ENCODE measurements at places on chromosomes 16 and 17.

GRCh38 chr16:11511801-11512200 is 74.9 kb downstream of the LITAF start:
- DNase-seq, result no peak

DNA sequence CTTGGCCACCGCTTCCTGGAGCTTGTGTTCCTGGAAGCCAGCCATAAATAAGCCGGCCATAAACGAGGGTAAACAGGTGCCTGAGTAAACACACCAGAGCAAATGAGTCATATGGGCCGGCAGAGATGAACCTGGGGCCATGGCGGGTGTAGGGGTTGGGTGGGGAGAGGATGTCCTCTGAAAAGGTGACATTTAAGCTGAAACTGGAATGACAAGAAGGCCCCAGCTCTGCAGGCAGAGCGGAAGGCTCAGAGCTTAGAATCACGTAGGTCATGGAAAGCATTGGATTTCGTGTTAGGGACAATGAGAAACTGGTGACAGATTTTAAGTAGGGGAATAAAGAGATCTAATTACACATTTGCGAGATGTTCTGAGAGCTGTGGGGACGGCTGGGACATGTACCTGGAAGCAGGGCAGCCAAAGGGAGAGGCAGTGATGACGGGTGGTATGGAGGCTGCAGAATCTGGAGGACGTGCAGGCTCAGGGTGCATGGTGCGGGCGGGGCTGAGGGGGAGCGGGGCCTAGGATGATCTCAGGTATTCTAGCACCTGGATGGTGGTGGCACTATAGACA is 8.1 kb upstream of the DNASE1 start:
- DNase-seq, result no peak

DNA sequence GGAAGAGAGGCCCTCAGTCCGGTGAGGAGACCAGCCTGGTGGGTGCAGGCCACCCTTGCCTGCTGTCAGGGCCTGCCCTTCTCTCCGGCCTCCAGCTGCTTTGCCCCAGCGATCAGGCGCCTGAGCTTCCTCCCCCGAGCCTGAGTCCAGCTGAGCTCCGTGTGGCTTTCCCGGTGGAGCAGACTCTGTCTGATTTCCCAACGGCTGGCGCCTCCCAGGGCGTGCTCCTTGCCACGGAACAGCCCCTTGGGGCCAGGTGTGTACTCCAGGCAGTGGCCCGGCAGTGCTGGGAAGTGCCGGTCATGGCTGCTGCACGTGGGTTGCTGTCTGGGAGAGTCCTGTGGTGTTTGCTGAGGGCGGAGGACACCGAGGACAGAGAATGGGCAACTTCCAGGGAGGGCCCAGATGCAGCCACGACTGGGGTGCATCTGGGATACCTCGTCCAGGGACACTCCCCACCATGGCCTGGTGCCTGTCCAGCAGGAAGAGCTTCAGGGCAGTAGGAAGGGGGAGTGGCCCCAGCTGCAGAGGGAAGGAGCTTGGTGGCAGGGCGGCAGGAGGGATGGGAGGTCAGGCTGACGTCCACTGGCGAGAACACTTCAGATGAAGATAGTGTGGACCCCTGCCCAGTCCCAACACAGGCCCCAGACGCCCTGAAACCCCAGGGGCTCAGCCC is 22.5 kb downstream of the METRNL start:
- DNase-seq, result no peak

- DNase-seq, result no peak
Observed at GRCh38 chr16:86519007-86519648, 8.8 kb downstream of the FOXF1 start.

GRCh38 chr17:66115246-66115645 is 76.7 kb downstream of the CEP112 start:
- DNase-seq, result no peak

- no peak for DNase-seq
Observed at GRCh38 chr17:8436844-8437171, 1.1 kb downstream of the NDEL1 start.

DNA sequence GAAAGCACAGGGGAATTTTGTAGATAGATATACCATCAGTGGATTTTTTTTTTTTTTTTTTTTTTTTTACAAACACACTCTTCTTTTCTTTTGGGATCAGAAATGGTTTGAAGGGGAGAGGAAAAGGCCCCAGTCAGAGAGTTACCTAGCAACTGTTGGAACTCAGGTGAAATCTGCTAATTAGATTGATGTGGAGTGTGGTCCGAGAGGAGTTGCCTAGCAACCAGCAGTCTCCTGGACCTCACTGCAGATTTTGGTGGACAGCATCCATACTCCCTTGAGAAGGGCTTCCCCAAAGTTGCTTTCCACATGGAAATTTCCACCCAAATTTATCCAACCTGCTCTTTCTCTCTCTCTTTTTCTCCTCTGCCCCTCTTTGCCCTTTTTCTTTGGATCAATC is 165.4 kb downstream of the UTP18 start:
- no peak for DNase-seq

DNA sequence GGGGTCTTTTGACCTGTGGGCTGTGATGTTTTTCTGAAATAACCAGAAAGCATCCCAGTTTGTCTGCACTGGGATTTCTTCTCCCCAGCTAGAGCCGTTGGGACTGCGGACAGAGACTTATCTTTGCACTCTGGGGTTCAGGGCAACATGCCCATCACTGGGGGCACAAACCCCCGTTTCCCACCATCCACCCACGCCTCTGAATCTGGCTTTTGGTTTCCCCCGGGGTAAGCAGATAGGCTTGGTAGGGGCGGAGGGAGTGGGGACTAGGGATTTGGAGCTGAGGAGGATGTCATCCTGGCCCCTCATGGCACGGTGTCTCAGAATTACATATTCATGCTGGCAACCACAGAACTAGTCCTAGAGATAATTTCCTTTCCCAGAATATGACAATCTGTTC is 68.6 kb downstream of the CCDC182 start:
- no peak for DNase-seq

DNA sequence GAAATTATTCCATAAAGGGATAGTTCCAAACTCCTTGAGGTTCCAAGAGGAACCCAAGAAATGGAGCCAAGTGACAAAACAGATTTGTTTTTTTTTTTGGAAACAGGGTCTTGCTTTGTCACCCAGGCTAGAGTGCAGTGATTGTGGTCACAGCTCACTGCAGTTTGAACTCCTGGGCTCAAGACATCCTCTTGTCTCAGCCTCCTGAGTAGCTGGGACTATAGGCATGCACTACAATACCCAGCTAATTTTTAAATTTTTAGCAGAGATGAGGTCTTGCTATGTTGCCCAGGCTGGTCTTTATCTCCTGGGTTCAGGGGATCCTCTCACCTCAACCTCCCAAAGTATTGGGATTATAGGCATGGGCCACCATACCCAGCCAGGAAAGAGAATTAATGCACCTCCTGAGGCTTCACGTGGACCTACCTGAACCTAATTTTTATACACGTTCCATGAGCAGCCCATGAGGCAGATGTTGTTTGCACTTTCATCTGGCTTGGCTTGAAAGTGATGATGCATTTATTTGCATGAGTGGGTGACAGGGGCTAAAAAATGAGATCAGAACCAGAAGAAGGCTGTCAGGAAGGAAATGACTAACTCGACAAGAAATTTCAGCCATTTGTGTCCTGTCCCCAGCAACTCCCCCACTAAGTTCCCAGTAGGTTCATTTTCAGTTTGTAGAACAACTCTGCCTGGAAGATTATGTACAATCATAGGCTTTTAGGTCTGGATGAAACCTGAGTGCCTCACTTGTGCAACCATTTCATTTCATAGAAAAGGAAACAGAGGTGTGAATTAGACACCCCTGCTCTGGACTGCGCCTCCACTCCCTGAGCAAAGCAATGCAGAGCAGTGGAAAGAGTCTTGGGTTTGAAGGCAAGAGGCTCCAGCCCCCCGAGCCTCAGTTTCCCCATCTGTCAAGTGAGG is 10.3 kb upstream of the IRF8 start:
- DNase-seq, result no peak

DNA sequence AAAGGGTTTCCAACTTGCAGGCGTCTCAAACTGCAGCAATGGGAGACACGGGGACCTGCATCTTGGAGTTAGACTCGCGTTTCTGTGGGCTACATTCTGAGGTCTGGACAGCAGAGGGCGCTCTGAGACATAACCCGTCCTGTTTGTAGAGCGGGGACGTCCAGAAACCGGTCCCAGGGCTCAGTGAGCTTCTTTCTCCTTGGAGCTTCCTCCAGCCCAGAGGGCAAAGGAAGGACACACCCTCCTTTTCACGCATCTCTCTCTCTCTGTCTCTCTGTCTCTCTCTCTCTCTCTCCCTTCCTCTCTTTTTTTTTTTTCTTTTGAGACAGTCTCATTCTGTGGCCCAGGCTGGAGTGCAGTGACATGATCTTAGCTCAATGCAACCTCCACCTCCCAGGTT is 19.8 kb downstream of the COX4I1 start:
- DNase-seq, result peak; percentile 78

GRCh38 chr16:82639666-82640336 is 13.0 kb downstream of the CDH13 start:
- peak; percentile 27 for DNase-seq

DNA sequence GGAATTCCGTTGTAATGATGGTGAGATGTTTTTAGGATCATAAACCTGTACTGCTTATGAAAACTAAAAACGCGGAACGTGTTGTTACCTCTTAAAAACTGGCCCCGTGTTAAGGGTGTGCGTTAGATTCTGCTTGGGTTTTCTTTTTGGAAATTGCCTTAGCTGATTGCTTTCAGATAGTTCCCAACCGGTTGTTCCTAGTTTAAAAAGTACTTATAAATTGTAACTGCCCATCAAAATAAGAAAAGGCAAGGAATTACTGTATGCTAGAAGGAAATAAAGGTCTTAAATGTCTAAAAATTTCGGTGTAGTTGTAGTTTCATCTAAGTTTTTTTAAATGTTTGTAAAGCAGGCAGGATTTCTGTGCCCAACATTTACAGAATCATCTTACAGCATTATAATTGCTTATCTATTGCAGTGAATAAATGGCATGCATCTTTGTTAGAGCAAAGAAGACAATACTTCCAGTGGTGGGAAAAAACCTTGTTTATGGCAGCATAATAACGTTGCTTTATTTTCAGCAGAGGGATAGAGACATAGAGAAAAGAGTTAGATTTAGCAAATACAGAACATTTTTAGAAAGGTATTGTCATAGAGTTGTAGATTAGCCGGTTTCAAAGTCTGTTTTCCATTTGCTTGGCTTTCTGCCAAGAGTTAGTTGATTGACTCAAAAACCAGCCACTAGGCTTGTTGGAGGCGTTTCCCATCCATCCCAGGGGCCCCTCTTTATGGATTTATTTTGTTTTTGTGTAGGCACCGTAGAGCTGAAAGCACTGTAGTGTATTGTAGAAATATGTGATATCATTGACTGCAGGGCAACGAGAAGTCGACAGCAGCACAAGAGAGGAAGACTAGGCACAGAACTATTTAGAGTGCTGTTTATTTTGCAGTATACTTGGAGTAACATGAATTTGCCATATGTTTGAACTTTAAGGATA is 1.7 kb downstream of the PPM1D start:
- peak; percentile 27 for DNase-seq

DNA sequence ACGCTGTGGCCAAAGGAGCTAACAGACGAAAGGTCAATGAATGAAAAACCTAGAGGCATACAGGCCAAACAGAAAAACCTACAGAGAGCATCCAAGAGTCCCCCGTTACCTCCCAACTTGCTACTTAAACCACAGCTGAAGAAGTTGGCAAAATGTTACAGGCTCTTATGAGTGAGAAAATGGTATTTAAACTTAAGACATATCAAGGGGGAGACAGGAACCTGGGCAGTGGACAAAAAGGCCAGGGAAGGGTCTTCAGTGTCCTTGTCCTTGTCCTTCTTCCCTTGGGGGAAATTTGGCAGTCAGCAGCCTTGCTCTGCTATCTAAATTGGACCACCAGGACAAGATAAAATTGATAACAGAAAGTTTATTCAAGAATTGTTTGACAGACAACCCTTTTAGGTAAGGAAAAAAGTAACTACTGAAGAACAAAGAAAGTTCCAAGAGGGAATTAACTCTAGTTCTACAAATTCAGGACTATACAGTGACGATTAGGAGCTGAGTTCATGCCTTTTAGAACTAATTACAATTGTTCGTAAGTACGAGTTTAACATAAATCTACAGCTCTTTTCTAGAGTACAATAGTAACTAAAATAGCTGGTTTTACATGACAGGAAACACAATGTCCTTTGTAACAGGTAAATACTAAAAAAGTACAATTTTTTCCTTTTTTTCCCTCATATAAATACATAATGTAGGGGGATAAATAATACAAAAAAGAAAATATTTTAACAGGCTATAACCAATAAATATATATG is 3.8 kb upstream of the HOXB2 start:
- no peak for DNase-seq

GRCh38 chr17:81336930-81337325 is 41.8 kb upstream of the SLC38A10 start:
- no peak for DNase-seq

- no peak for DNase-seq
Observed at GRCh38 chr16:53093162-53093744, 38.5 kb downstream of the CHD9 start.

DNA sequence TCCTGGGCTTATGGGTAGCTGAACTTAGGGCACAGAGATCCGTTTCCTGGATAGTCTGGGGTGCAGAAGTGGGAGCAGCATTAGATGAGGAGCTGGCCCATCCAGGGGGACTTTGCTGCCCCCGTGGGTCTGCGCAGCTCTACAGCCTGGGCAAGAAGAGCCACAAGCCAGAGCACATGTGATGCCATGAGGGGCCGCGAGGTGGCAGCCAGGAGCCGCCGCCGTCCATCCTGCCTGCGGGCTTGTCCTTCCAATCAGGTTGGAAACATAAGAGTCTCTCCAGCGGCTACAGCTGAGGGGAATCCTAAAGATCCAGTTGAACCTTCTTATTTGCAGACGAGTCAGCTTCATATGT is 21.9 kb downstream of the C1QTNF1 start:
- DNase-seq, result peak; percentile 42

DNA sequence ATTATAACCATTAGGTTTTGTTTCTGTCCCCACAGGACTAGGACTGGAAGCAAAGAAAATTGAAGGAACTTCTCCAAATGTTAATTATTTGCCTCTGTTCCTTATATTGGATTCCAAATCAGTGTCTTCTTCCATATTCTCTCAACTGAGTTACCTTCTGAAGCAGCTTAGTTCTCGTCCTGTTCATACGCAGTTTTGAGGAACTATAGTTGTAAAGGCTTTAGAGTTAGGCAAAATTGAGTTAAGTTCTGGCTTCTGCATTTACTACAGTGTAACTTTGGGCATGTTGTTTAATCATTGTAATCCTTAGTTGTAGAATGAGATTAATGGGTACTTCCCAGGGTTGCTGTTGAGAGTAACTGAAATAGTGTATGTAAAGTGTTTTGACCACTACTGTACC is 11.2 kb downstream of the CBFB start:
- DNase-seq, result no peak

DNA sequence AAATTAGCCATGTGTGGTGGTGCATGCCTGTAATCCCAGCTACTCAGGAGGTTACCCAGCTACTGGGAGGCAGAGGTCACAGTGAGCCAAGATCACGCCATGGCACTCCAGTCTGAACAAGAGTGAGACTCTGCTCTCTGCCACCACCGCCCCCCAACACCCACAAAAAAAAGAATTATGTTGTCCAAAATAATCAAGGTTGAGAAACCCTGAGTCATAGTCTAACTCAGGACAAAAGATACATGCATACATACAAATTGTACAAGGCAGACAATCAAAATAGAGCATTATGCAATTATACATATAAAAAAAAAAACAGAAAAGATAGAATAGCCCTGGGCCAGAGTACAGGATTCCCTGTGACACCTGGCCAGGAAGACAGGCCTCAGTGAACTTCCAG is 6.6 kb upstream of the KPNB1 start:
- DNase-seq, result no peak

- DNase-seq, result no peak
Observed at GRCh38 chr17:67096609-67097008, 52.3 kb downstream of the CACNG1 start.

GRCh38 chr17:83133302-83134121 is 54.1 kb downstream of the METRNL start:
- no peak for DNase-seq

- no peak for DNase-seq
Observed at GRCh38 chr16:54930005-54930868, at the start of gene IRX5. TSS of gene IRX5 (plus strand) at chr16:54930865. CDS start at chr16:54931199, 334 bp downstream.
